Placental epithelial cell (primary cell): ENCODE measurements at places on chromosomes 6 and 20. TPM values are rescaled to one million over a fixed set of nuclear protein-coding genes. Genes with fewer than 3 reads are reported as not detected.

Gene SLC35F1
- under 0.01 TPM in 1 of 2 replicates, not detected in the other for total RNA-seq

Gene NKX2-4
- total RNA-seq: not detected in 2 replicates

Gene HCRTR2
- 0.39 TPM in 1 of 2 replicates, not detected in the other for total RNA-seq

Gene FAM83B
- total RNA-seq: 58.9 and 74.4 TPM in 2 replicates
